CD4-positive, alpha-beta T cell treated with Interleukin-17A for 1 hour (primary cell): ENCODE measurements at places on chromosomes 11 and 22.

DNA sequence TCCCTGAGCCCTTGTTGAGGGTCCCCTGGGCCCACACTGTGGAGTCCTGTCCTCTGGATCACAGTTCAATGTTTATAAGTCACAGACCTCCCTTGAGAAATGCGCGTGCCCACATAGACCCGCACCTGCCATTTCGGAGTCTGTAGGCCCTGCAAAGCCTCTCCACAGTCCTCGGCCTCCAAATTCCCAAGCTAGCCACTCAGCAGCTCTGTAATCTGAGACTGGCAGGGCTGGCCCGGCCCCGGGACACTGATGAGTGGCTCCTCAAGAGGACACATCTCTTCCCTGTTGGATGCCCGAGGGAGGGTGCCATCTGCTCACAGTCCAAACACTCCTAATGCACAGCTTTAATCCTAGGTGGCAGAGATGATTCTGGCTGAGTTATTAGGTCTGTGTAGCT lies 39.1 kb downstream of the B3GAT1 start:
- no peak for DNase-seq

DNA sequence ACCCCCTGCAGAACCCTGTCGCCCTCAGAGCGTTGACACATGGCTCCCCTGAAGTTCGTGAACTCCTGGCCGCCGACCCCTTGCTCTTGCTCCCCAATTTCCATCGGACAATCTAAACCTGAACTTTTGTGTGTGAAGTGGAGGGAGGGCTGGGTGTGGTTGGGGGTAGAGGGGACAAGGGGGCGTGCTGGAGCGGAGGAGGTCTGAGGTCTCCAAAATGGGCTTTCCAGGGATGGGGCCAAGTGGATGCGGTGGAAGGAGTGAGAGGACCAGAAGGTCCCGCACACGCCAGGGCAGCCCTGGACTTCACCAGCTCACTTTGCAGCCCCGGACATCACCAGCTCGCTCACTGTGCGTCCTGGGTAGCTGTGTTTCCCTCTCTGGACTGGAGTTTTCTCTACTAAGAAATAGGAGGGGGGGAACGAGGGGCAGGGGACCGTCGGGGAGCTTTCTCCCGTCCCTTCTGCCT lies 18.6 kb downstream of the CREB3L1 start:
- DNase-seq, result no peak

DNA sequence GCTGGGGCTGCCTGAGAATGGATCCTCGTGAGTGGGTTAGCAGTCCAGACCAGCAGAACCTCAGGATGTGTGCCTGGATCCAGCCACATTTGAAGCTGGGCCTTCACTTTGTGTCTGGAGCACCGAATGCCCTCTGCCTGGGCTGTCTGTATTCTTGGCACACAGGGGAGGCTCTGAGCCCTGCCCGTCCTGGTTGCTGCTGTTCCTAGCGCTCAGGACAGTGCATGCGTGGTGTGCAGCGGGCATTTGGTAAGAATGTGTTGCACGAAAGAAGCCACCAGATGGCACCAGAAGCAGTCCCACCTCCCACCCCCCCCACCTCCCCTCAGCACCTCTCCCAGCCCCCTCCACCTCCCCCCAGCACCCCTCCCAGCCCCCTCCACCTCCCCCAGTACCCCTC lies 4.1 kb upstream of the MAPK11 start:
- peak; percentile 59 for DNase-seq

DNA sequence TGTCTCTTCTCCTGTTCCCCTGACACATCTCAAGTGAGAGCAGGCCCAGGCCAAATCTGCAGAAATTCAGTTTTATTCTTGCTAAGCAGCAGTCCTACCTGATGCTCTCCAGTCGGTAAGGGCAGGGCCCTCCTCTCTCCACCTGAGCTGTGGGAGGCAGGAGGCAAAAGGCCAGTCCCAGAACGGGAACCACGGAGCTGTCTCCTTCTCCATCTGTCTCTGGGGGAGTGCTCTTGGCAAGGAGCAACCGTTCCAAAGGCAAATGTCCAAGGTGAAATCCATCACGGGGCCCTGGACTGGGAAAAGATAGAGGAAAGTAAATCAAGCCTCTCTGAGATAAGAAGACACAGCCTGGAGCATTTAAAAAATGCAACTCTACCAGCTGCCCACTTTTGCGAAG lies 65.2 kb upstream of the CDON start:
- DNase-seq, result no peak

GRCh38 chr22:38732251-38732815 lies 23.5 kb downstream of the SUN2 start:
- no peak for DNase-seq

DNA sequence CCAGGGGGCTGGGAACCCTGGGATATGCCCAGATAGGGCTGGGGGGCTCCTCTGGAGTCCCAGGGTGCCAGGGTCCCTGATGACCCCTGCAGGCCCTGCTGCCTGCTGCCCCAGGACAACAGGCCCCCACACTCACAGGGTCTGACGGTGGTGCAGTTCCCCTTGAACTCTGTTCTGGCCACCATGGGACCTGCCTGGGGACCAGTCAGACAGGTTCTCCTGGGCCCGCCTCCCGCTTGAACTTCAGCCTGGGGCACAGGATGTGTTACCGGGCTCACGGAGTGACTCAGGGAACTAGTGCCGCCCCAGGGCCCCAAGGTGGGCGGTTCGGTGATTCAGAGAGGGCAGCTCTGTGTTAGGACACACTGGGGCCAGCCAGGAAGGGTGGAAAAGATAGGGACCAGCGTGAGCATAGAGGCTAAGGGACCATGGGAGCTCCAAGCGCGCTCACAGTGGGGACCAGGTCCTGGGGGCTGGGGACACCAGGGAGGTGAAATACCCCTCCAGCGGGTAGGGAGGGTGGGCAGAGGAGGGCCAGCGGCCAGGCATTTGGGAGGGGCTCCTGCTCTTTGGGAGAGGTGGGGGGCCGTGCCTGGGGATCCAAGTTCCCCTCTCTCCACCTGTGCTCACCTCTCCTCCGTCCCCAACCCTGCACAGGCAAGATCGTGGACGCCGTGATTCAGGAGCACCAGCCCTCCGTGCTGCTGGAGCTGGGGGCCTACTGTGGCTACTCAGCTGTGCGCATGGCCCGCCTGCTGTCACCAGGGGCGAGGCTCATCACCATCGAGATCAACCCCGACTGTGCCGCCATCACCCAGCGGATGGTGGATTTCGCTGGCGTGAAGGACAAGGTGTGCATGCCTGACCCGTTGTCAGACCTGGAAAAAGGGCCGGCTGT lies 21.5 kb upstream of the TXNRD2 start:
- no peak for DNase-seq

DNA sequence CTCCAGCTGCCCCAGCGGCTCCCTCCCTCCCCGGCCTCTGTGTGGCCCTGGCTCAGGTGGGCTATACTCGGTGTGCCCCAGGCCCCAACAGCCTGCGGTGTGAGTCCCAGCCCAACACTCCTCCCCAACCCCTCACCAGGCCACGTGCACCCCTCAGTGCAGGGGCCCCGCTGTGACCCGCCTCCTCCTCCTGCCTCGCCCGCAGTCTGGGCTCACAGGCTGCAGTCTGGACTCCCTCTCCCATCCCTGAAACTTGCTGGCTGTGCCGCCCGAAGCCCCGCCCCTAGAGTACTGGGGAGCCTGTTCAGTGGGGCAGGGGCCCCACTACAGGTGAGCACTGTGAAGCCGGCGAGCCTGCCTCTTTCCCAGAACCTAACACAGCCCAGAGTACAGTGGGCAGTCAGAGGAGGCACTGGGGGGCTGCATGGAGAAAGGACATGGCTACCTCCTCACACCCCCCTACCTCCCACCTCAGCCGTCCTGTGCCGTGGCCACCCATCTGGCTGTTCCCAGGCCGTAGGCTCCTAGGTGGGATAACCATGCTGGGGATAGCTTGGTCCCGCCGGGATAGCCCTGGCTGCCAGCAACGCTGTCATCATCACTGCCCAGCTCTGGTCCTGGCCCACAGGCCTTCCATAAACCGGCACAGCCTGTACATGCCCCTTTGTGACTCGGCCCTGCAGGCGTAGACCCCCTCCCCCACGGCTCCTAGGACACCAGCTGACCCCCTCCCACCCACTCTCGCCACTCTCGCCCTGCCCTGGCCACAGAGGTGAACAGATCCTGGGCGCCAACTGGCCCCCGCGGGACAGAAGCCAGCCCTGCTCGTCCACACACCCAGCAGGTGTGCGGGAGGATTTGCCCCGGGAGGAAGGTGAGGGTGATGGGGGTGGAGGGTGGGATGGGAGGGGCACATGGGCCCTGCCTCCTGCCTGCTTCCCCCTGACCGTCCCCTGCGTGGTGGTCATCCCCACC lies 29.7 kb downstream of the CELSR1 start:
- DNase-seq, result no peak

- no peak for DNase-seq
Observed at GRCh38 chr11:123206791-123207434, 11.9 kb upstream of the CLMP start.

- no peak for DNase-seq
Observed at GRCh38 chr22:38255697-38256096, 17.1 kb downstream of the TMEM184B start.

GRCh38 chr22:39731881-39732555 lies 161.5 kb downstream of the CACNA1I start:
- DNase-seq, result no peak

- peak; percentile 72 for DNase-seq
Observed at GRCh38 chr11:126416542-126417090, 61.1 kb downstream of the ST3GAL4 start.

DNA sequence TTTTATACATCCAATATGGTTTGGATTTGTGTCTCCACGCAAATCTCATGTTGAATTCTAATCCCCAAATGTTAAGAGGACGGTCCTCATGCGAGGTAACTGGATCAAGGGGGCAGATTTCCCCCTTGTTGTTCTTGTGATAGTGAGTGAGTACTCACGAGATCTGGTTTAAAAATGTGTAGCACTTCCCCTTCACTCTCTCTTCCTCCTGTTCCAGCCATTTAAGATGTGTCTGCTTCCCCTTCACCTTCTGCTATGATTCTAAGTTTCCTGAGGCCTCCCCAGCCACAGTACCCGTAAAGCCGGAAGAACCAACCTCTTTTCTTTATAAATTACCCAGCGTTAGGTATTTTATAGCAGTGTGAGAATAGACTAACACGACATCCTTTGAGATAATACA lies 98.6 kb downstream of the TTC28 start:
- no peak for DNase-seq

DNA sequence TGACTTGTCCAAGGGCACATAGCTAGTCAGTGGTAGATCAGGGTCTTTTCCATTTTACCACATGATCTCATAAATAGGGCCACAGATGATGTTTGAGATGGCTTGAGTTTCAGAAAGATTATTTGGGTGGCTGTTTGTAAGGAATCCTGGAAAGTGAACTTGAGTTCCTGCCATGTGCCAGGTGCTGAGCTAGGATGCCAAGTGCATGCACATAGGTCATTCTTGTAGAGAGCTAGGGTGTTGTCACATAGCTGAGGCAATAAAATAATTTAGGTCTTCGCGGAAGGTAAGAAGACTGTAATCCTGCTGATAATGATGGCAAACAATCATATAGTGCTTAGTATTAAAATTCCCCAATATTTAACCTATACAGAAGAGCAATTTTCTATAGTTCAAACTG lies 1162.6 kb upstream of the TENM4 start:
- DNase-seq, result no peak

GRCh38 chr11:118082880-118083552 lies 3.7 kb downstream of the SMIM35 start:
- DNase-seq, result no peak

GRCh38 chr11:94581926-94582325 lies 14.8 kb downstream of the PIWIL4 start:
- DNase-seq, result no peak

GRCh38 chr22:47841156-47841555 lies 1078.7 kb downstream of the TBC1D22A start:
- DNase-seq, result no peak

DNA sequence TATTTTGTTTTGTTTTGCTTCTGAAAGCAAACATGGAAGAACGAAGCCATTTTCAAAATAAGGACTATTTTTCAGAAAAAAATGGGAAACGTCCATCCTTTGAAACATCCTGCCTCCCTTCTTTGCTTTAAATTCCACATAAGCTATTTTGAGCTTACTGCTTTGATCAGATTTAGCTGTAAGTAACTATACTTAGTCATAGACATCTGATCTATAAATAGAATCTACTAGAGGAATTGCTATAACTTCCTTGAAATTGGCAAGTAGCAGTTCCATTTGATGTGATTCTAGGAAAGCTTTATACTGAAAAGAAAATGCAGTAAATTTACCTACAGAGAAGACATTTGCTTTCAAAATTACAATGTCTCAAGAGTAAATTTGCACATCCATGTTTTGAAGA lies 305.8 kb downstream of the TTC28 start:
- no peak for DNase-seq

- no peak for DNase-seq
Observed at GRCh38 chr22:50338860-50339462, 4.2 kb upstream of the PPP6R2 start.
